Activated CD4-positive, alpha-beta T cell treated with anti-CD3 and anti-CD28 coated beads, Interleukin-2, amount 10 ng/mL, durations not matched to agents 7 days and 5 days (primary cell): ENCODE measurements at places on chromosomes 3 and 15. TPM values are rescaled to one million over a fixed set of nuclear protein-coding genes. Genes with fewer than 3 reads are reported as not detected.

DNA sequence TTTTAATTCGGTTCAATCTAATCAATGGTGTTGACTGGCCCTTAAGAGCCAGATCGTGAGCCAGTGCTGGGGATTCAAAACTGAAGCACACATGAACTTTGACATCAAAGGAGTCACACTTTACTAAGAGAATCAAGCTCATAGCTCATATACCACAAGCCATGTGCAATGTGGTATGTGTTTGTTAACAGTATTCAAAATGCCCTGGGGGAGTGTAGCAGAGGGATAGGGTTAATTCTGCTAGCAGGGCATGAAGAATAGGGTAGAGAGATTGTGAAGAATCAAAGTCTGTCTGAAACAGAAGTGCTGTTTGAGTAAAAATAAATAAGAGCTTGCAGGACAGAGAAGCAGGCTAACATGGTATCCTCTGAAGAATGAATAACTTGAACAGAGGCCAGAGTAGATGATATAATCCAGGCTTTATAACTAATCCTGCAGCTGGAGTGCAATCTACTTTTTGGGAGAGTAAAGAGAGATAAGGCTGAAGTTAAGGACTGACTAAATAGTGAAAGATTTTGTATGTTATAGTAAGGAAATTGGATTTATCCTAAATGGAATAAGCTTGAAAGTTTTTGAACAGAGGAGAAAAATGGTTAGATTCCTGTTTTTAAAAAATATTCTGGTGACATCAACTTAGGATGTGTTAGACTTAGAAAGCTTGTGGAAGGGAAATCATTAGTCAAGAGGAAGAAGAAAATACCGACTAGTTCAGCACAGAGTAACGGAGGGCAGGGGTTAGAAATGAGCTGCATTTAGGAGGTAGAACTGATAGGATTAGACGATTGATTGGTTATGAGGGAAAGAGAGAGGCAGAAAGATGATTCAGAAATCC, 292.0 kb downstream of the NFKBIZ start:
- DNase-seq = no peak

GRCh38 chr3:13500133-13500885, 20.2 kb downstream of the HDAC11 start:
- DNase-seq = no peak

DNA sequence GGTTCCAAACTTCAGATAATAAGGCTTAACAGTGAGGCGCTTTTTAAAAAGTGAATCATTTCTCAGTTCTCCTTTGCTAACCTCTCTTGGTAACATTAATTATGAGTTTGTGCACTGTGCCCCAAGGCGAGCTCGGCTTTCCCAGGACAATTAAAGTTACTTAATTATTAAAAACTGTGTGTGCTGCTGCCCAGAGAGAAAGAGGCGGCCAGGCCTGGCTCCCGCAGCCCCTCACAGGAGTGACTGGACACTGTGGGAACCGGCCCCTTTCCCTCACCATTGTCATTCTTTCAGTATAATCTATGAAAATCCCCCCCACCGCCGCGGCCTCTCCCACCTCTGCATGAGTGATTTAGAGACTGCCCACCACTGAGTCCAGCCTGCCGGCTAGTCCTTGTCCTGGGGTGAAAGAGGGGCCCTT, 43.1 kb upstream of the HES1 start:
- no peak for DNase-seq

- DNase-seq = no peak
Observed at GRCh38 chr3:148420242-148420641, 277.5 kb upstream of the AGTR1 start.

ALS2CL gene
- total RNA-seq = 15.5 TPM
